ENCODE measurements at places on chromosomes 2 and 18.

- no peak for DNase-seq
These were observed 7.2 kb downstream of the TGFA start for GRCh38 chr2:70546376-70546775.

- no peak for DNase-seq
These were observed 65.1 kb downstream of the USP40 start for GRCh38 chr2:233501198-233502076.

- no peak for DNase-seq
These were observed 353.7 kb downstream of the RAD51AP2 start for GRCh38 chr2:17164550-17164949.

DNA sequence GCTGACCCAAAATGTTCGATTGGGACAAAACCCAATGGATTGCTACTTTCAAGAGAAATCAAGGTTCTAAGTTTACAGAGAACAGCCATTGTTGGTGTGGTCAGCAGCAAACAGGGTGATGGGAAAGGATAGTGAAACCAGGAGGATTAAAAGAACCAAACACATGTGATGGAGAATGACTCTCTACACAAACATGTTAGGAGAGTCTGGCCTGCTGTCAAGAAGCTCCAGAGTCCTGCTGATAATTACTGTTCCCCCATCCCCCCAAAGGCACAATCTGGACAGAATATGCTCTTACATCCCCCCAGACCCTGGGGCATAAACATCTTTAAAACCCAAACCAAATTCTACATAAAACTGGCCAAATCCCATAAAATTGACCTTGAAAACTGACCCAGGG is 32.0 kb upstream of the ACYP2 start:
- no peak for DNase-seq

DNA sequence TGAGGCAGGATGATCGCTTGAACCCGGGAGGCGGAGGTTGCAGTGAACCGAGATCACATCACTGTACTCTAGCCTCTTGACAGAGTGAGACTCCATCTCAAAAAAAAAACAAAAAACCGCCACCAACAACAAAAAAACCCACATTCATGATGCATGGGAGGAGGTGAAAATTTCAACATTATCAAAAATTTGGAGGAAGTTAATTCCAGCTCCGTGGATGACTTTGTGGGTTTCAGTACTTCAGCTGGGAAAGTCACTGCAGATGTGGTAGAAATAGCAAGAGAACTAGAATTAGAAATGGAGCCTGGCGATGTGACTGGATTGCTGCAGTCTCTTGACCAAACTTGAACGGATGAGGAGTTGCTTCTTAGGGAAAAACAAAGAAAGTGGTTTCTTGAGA is 74.3 kb downstream of the PRKCE start:
- DNase-seq = no peak

DNA sequence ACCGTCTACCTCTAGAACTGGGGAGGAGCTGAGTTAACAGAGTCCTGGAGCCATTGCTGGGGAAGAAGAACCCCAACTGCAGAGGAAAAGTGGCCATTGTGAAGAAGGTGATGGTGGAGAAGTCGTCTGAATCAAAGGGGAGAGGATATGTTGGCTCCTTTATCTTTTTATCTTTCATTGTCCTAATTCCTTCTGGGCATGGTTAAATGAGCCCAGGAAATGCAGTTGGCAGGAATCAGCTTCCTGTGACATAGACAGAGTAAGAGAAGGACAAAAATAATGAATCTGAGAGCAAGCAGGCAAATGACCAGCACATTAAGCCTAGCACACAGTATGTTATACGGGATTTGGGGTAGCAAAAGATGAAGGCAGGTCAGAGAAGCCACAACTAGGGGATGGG is 16.0 kb upstream of the ACTR3 start:
- DNase-seq = no peak

- DNase-seq = no peak
These were observed at the start of gene PXDN for GRCh38 chr2:1744446-1745170. Gene PXDN, minus strand, starts transcription at chr2:1744515. Its CDS starts 60 bp downstream, at chr2:1744455.

DNA sequence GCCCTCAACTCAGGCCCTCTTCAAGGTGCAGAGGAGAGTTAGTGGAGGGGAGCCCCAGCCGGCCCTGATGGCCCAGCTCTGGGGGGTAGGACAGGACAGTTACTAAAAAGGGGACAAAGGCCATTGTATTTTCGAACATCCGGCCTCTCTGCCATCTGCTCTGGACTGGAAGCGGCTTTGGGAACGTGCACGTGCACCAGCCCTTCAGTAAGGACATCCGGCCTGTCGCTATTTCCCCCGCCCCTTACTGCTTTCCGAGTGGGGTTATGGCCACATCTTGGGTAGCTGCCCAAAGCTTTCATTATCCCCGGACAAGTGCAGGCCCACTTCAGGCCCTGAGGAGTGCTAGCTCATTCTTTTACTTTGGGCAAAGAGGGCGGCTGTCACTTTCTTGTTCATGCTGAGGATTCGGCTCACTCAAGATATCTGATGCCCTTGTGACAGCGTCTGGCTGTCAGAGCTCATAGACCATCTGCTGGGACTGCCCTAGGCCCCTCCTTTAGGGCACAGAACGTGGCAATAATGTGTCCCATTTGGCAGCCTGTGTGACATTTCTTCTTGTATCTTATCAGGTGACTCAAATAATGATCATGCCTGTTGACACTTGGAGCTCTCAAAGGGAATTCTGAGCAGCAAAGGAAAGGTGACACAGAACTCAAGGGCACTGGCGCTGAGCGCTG is 17.5 kb downstream of the SLC4A3 start:
- DNase-seq = no peak

DNA sequence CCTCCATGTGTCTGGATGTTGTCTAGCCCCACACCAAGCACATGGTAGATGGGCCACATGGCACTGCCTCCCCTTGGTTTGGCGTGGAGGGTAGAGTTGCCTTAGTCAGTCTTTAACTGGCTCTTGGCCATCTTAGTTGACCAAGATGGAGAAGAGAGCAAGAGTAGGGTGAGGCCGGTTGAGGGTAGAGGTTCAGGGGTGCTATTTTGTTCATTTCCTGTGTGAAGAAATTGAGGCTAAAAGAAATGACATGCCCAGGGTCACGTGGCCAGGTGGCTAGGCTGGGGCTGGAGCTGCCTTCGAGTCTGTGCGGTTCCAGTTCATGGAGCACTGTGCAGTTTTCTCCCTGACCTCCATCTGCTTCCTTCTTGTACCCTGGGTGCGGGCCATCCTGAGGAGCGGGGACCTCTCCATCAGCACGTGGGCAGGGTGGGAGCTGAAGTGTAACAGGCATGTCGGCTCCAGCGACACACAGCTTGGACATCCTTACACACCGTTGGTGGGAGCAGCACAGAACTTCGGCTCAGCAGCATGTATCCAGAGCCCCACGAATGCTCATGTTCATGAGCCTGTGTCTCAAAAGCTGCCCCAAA is 213.2 kb downstream of the GBX2 start:
- no peak for DNase-seq

- DNase-seq = no peak
These were observed 274.9 kb upstream of the TCF4 start for GRCh38 chr18:55862693-55863390.

DNA sequence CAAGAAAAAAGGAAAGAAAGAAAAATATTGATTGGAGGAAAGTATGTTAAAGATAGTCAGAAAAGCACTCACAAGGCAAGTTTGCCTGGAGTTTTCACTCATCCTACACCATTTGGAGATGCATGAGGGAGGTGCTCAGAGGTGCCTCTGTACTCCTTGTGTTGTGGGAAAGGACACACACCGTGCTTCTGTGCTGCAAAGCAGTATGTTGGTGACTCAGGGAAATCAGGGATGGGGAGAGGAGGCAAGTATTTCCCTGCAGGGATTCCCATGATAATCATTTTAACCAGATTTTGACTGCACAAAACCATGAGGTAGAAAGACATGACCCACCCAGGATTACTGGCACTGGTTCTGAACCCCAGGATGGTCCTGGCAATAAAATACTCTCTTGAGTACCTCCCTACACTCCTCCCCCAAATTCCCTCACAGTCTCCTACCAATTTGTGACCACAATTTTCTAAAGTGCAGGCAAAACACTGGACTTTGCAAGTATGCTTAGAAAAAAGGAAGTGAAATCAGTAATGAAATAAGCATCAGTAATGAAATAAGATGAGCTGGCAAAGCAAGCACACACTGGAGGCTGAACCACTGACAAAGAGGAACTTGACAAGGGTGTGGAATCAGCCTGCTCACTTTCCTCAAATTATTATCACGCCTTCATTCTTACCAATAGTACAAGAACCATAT is 155.5 kb upstream of the ACVR2A start:
- DNase-seq = no peak

DNA sequence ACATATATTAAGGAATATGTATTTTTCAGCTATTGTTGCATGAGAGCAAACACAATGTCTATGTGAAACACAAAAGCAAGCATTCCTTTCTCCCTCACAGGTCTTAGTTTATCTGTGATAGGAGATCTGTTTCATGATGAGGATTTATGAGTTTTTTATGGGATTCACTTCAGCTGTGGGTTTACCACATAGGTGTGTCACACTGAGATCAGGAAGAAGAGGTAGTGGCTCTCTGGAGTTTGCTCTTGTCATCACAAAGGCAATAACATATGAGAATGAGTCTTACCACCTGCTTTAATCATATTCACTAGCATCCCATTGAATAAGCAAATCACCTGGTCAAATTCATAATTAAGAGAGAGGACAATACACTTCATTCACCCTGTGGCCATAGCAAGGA is 960.3 kb upstream of the SLC39A10 start:
- no peak for DNase-seq

DNA sequence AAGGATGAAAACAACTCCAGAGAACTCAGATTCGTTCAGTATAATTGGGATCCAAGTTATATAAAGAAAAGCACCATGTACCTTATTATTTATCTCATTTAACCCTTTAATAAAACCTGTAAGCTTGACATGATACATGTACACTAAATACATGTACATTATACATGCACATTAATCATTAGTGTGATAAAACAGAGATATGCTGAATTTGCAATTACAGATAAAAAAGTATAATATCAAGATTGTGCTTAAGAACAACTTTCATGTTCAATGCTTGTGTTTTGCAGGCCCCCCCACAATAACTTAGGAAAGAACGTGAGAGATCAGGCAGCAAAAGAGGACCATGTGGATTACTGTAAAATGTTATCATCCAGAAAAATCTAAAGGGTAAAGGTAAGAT is 385.4 kb upstream of the GYPC start:
- DNase-seq = no peak

DNA sequence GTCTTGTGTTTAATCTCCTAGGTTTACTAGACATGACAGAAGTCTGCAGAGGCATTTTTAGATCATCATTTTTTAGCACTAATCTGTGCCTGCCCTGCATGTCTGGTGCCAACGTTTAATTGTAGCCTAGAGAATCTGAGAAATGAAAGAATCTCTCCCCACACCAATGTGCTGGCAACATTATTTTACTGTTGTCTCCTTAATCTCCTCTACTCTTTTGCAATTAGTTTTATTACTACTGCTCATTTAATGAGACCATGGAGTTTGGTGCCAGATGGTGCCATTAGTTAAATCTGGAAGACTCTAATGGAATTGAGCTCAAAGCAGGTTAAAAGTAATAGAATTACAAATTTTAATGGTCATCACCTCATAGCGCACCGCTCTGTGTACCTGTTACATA is 4.0 kb upstream of the SPP2 start:
- DNase-seq = no peak

GRCh38 chr2:53510401-53510800 is 257.2 kb upstream of the CHAC2 start:
- no peak for DNase-seq

DNA sequence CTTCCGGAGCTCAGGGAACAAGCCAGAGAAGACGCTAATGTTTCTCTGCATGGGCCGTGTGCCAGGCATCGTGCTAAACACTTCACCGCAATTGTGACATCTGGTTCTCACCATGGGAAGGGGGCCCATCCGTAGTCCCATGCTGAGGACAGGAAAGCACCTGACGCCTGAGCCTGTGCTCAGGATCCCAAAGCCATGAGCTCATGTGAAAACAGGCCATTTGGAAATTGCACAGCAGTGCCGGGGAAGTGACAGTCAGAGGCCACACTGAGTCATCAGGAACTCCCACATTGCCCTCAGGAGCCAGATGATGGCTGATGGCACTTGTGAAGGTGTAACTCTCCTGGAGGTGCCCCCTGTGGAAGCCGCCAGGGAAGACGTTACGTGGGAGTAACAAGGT is 141.0 kb downstream of the INHBB start:
- DNase-seq = no peak

- DNase-seq = no peak
These were observed 108.5 kb downstream of the SOCS6 start for GRCh38 chr18:70397259-70397925.

- no peak for DNase-seq
These were observed 116.0 kb upstream of the EPC2 start for GRCh38 chr2:148528356-148529064.

DNA sequence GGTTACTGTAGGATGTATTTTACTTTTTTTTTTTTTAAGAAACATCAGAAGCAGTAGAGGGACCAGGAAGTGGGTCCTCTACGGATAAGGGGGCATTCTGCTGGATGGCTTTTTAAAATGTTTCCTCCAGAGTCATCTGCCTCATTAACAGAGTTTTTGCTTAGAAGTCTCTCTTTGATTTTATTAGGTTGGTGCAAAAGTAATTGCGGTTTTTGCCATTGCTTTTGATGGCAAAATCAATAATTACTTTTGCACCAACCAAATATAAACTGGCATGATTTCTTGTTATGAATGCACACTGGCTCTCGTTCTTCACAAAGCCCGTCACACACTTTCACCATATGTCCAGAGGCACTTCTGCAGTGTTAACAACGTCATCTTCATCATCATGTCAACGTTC is 68.5 kb upstream of the FAM237A start:
- no peak for DNase-seq

- no peak for DNase-seq
These were observed 2.4 kb downstream of the PIEZO2 start for GRCh38 chr18:11146947-11147345.

GRCh38 chr2:223952280-223952968 is 4.8 kb upstream of the MRPL44 start:
- DNase-seq = no peak

DNA sequence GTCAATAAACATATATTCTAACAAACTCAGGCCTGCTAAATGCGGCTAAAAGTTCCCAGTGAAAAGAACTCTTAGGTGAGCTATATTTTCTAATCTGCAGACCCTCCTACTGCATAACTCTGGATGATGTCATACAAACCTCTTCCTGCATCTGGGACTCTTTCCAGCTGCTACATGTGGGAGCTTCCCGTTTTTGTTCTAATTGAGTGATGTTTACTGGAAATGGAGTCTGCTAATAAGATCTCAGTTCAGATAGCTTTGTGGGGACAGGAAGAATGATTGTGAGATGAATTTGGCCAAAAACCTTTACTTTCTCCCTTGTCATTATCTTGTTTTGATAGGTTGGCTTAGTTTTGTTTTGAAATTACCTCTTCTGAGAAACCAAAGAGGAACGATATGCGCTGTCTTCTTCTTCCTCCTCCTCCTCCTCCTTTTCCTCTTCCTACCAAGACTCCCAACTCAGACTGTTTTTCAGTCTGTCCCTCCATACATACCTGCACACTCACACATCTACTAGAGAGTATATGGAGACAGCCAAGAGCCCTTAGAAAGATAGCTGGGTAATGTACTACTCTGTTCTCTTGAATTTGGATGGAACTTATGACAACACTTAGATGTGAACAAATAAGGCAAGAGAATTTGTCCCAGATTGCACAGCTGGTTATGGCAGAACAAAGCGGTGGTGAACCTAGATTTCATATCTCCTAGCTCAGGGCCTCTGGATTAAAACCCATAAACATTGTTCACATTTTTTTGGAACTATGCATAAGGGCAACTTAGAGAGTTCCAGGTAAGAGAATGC is 39.8 kb upstream of the AAK1 start:
- DNase-seq = no peak

Data from iPS DF 6.9 (cell line).